ENCODE measurements at places on chromosomes 11 and 22.

- DNase-seq = peak; percentile 96
Observed at GRCh38 chr11:130069659-130070108, at the start of gene APLP2. APLP2 (plus strand) TSS chr11:130069894; CDS start chr11:130069978, 84 bp downstream.

DNA sequence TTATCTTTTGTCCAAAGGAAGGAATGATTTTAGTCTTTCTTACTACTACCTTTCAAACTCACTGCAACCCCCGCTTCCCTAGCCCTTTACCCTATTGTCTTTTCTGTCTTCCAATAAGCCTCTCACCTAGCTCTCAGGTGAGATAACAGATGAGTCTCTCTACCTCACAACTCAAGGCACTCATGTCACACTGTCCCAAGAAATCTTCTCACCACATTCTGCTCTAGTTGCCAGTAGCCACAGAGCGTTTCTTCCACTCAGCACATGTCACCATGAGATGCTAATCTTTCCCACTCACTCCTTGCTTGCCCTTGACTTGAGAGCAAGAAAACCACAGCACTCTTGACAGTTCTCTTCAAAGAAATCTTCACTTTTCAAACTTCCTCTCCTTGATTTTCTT, 32.7 kb upstream of the TMEM41B start:
- DNase-seq = peak; percentile 31

DNA sequence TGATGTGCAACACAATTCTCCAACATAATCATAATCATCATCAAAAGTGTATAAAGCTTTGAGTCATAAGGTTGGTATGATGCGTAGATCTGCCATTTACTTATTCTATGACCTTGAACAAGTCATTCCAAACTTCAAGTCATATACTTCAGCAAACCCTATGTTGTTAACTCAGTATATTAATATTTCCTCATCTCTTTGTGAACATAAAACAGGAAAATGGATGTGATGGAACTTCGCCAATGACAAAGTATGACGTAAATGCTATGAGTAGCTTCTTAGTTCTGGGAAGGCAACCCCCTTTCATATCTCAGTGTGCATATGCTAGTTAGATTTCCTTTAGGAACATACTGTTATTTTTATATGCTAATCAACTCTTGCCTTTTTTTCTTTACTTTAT, 102.7 kb upstream of the ANO3 start:
- no peak for DNase-seq

- peak; percentile 85 for DNase-seq
Observed at GRCh38 chr11:72821221-72821919, 7.2 kb downstream of the ATG16L2 start.

- DNase-seq = peak; percentile 89
Observed at GRCh38 chr11:62081378-62082291, 42.2 kb upstream of the INCENP start.

- DNase-seq = peak; percentile 84
Observed at GRCh38 chr11:47991266-47991830, 11.0 kb downstream of the PTPRJ start.

DNA sequence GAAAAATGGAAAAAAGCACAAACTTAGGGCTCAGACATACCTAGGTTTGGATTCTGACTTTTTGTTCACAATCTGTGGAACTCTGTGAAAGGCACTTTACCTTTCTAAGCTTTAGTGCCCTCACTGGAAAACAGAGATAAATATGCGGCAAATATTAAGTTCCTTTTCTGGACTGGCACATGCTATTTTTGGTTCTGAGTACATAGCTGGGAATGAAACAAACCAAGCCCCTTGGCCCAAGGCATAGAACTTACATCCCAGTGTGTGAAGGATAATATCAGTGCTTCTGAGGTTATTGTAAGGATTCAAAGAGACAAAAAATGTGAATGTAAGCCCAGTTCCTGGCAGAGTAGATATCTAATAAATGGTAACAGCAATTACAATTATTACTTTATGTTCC, 227.5 kb downstream of the ADAMTS15 start:
- no peak for DNase-seq

- no peak for DNase-seq
Observed at GRCh38 chr22:20324139-20324516, 4.3 kb upstream of the DGCR6L start.

DNA sequence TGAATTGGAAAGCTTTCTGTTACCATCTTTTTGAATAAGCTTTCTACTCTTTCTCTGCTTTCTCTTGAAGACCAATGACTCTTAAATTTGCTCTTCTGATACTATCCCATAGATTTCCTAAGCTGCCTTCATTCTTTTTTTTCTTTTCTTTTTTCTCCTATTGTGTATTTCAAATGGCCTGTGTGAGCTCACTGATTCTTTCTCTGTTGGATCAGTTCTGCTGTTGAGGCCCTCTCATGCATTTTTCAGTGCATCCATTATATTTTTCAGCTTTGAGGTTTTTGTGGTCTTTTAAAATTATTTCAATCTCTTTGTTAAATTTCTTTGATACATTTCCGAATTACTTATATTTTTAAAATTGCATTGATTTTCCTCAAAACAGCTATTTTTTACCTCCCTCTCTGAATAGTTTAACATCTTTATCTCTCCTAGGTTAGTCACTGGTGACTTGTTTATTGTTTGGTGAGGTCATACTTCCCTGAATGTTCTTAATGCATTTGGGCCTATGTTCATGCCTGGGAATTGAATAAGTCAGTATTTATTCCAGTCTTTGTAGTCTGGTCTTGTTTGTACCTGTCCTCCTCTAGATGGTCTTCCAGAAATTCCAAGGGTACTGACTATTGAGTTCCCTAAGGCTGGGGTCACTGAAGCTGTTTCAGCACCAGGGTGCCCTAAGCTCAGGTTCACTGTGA, 110.6 kb upstream of the SERPIND1 start:
- DNase-seq = no peak

DNA sequence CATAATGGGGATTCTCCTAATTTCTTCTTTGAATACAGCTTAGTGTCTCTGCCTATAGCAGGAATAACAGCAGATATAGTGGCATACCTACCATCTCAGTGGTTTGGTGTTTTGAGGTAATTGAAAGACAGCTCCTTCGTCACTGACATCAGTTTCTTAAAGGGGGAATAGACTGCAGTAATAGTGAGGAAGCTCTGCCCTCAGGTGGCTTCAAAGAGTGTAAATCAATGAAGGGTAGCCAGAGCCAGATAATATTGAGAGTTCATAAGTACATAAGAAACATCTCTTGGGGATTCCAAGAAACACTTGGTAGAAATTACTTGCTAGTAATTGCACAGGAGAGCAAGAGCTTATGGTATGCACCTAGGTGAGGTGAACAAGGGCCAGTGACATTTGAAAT, 4.4 kb downstream of the OR6M1 start:
- DNase-seq = no peak

DNA sequence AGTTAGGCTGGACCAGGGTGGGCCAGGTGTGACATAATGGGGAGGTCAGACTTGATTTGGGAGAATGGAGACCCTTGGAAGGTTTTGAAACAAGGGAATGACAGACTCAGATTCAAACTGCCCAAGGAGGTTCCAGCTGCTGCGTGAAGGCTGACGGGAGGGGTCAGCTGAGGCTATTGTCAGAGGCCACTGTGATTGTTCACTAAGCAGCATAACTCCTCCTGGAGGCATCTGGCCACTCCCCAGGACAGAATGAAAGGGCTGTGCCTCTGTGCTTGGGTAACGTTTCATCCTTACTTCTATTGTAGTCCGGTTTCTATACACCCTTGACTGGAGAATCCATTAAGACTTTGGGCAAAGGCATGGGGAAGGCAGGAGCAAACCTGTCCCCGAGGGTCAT, 126.6 kb downstream of the DSCAML1 start:
- no peak for DNase-seq

DNA sequence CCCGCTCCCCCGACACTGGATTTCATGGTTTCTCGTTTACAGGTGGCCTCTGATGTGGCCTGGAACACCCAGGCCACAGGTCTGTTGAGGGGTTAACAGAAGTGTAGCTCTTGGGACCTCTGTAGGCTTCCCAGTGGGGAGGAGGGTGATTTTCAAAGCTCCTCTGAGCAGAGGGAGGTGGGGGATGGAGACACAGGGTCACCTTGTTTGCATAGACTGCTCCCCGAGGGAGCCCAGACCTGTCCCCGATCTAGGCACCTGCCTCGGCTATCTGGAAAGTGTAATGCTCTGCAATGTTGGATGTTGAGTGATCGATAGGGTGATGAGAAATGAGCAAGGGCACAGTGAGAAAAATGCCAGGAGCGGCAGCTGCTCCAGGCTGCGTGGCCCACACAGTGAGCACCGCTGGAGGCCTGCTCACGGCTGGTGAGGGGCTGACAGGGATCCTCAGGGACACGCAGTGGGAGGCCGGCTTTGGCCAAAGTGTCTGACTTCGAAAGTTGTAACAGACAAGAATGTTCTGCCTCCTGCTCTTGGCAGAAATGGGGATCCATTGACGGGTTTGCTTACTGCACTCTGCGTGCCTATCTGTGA, 594.1 kb downstream of the BRD1 start:
- no peak for DNase-seq

DNA sequence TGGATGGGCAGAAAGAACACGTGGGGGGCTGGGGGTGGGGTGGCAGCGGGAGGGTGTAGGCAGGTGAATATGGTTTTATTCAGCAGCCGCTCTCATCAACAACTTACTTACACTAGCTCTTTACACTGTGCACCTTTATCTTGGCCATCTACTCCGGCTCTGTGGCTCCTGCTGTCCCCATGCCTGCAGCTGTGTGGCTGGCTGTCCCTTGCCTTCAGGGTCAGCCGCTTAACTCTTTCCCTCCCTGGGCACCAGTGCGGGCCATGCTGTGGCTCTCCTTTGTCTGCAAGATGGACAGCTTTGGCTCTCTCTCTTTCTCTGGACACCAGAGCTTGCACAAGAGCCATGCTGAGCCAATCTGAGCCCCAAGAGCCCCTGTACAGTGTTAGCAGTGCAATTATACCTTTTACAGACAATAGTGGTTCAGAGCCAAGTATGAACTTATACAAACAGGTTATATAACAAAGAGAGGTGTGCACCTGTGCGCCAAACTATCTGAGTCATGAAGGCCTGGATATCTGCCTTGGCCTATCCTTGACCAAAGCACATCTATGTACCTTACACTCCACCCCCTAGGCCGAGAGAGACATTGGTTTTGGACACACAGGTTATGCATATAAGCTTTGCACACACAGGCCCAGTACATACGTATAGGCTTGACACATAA, 94.3 kb upstream of the CTSC start:
- DNase-seq = no peak

DNA sequence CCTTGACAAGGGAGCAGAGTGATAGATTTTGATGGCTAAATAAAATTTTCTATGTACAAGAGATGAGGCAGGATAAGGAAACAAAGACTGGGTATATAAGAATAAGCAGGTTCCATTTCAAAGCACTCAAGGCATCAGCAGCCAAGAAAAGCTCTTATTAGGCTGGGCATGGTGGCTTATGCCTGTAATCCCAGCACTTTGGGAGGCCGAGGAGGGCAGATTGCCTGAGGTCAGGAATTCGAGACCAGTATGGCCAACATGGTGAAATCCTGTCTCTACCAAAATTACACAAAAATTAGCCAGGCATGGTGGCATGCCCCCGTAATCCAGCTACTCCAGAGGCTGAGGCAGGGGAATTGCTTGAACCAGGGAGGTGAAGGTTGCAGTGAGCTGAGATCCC, 563.4 kb upstream of the CCDC179 start:
- no peak for DNase-seq

DNA sequence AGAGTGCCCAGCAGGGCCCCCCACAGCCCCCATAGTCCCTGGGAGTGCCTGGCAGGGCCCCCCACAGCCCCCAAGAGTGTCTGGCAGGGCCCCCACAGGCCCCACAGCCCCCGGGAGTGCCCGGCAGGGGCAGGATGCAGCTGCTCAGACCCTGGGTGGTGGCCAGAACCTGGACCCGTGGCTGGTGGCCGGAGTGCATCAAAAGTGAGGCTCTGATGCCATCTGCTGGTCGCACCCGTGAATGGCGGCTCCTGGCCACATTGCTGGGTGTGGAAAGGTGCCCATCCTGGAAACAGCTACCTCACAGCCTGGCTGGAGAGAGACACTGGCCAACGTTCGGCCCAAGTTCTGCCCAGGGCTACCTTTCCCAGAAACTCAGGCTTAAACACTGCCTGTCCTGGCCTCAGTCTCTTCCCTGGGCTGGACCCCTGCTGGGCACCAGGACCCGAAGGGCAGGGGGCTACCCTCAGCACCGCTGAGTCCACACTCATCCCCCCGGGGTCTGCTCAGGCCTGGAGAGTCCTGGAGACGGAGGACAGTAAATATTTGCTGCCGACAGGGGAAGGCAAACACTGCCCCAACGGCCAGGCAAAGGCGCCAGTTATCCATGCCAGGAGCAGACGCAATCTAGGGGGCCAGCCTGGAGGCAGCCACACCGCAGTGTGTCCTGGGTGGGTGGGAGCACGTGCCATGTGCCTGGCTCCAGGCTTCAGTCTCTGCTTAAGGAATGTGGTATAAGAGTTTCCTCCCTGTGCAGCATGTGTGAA, 4.4 kb downstream of the INS start:
- peak; percentile 87 for DNase-seq

DNA sequence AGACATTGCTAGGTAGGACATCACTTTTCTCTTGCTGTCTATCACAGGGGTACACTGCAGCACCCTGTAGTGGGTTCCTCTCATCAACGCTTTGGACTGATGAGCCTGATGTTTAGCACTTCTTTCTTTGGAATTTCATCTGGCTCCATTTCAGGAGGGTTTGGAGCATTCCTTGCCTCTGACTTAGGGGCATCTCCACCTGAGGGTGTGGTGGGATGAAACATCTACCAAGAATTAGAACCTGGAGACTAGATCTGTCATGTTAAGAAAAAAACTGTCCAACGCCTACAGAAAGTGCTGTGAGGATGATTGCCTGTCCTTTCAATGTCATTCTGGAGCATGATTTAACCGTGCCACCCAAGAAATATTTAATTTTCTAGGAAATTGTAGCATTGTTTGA, 648.4 kb downstream of the ETS1 start:
- no peak for DNase-seq

- DNase-seq = peak; percentile 76
Observed at GRCh38 chr11:34501500-34501899, 12.1 kb downstream of the ELF5 start.

DNA sequence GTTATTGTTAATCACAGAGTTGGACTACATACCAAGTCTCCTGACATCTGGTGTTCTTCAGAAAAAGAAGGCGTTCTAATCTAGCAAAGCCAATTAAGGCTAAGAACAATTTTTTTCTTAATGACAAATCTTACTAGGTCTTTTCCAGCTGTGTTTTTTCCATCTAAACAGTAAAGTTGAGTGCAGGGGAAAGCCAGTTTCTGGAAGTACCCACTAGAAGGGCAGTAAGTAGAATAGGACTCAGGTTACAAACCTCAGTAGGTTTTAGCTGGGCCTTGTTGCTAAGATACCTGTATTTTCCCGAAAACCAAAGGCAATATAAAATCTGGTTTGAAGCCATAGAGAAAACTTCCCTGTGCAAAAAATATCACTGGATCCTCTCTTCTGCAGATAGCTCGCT, 351.9 kb downstream of the ETS1 start:
- DNase-seq = no peak

- DNase-seq = no peak
Observed at GRCh38 chr11:36238881-36239280, 50.3 kb downstream of the COMMD9 start.

GRCh38 chr11:8093931-8094575, 13.0 kb downstream of the TUB start:
- DNase-seq = peak; percentile 48

DNA sequence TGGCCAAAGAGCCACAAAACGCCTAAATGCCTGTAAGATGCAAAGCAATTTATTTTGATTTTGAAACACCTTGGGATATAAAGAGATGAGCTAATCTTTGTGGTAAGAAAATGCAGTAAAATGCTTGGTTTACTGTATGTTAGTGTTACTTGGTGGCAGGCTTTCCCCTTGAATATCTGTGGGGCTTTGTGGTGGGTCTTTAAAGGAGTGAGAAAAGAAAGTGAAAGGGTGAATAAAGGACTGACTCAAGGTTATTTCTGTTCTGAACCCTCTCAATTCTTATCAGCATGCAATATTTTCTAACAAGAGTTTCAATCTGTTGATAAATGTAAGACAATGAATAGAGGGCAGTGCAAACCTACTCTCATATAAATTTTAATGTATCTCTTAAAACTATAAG, 1555.9 kb upstream of the RAG2 start:
- no peak for DNase-seq
